ENCODE measurements at places on chromosomes 1 and 21.

DNA sequence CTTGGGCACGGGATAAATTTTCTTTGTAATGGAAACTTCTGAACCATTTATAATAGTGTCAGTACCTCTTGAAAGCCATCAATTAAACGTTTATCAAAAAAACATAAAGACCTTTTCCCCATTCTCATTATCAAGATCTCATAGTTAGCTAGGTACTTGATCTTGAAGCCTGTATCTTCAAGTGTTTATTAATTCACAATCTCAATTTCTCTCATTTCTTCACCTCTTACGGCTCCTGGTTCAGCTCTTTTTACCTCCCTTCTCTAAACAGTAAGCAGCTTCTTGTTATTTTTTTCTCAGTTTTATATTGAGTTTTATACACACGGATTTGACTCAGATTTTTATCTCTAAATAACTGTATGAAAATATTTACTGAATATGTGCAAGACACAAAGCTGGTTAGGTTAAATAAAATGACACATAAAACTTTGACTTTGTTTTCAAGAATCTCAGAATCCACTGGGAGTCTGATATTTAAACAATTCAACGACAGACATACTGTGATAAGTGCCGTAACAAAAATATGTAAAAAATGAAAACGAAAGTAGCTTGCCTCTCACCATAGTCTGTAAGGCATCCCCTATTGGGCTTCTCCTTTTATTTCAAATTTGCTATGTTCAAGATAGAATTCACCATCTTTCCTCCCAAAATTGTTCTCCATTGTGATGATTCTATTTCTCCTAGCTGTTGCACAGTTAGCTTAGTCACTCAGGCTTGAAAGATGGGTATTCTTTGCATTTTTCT, 411.6 kb upstream of the ZRANB2 start:
- DNase-seq: no peak

- no peak for DNase-seq
Observed at GRCh38 chr21:45969921-45970673, 11.5 kb upstream of the COL6A1 start.

GRCh38 chr1:216420263-216420662, 3.0 kb downstream of the USH2A start:
- DNase-seq: no peak

DNA sequence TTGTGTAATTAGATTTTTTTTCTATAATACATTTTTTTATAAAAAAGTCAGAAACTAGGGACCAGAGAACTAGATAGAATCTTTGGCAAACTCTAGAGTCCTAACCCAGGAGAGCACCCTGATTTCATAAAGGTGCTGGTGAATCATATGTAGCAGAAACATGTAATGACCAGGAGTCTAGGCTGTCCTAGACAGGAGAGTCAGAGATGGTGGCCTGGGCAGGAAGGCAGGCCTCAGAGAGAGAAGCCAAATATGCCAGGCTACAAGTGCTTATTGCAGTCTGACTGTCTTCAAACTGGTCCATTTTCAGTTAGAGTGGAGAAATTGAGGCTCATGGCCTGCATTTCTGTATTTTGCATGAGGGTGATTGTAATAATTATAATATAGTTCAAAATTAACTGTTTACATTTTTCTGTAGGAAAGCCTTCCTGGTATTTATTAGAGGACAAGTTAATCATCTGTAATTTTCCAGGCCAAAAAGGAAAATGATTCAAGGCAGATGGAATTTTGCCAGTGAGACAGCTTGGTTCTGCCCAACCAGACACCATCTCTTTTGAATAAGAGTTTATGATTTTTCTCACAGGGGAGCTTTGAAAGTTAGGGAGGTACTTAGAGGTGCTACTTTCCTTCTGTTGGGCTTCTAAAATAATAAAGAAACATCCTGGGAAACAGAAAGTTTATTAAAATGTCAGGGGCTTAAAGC, 129.8 kb downstream of the S1PR1 start:
- DNase-seq: no peak

DNA sequence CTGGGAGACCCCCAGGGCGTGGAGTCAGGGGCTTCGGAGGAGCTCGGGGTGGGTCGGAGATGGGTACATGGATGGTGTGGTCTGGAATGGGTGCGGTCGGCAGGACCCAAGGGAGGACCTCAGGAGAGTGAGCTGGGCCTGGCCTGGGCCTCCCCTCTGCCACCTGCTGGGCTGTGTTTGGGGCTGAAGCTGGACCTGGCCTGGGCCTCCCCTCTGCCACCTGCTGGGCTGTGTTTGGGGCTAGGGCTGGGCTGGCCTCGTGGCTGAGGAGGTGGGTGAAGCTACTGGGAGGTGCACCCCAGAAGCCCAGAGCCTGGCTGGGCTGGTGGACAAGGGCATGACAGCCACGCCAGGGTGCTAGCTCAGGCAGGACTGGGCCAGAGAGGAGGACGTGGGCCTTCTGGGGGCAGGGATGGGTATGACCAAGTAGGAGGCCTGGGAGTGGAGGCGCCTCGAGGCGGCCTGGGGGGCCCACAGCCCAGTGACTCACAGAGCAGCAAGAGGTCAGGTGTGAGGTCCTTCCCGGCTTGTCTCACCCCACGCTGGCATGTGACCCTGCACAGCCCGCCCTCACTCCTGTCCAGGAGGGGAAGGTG, 14.5 kb downstream of the SAMD11 start:
- DNase-seq: no peak

DNA sequence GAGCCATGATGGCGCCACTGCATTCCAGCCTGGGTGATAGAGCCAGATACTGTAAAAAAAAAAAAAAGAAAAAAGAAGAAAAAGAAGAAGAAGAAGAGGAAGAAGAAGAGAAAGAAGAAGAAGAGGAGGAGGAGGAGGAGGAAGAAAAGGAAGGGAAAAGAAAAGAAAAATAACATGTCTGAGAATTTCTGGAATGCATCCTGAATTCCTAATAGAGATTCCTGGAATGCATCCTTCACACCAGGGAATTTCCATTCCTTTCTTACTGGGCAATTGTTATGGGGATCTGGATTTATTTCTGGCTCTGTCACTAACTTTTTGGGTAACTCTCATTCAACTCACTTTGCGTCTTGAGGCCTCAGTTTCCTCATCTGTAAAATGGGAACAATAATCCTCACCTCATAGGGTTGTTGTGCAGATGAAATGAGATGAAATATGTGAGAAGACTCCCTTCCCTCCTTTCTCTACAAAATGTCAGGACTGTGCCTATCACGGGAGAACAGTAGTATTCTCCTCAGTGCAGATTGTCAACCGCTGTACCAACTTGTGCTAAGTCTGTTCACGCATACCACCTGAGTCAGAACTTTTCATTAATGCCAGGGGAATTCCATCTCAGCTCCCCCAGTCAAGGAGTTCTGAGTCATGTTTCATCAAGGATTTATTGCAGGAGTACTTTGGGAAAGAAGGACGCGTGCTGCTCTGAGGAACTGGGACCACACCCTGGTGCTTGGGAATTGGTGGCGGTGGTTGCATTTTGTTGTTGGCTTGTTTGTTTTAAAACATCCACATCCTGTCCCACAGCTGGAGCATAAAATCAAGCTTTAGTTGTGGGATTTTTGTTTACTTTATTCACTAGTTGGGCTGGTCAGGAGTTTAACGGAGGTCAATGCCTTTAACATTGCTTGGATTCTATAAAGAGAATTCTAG, 42.4 kb upstream of the ROR1 start:
- DNase-seq: no peak

Data from OCI-LY7 (cell line).